ENCODE measurements at places on chromosomes 16 and 17. TPM values are rescaled to one million over a fixed set of nuclear protein-coding genes. Genes with fewer than 3 reads are reported as not detected.

Gene SYCE1L
- 7.4 TPM for total RNA-seq

Gene SAMD14
- 4.9 TPM for total RNA-seq

Gene LUC7L
- total RNA-seq: 72.1 TPM

Gene KRTAP4-6
- not detected for total RNA-seq

Gene ACE
- total RNA-seq: 4.2 TPM

Gene KRT14
- not detected for total RNA-seq

Gene ZNF423
- total RNA-seq: 9.0 TPM

GRCh38 chr16:27811881-27812280 is 251.6 kb downstream of the GSG1L start:
- no peak for DNase-seq
- H3K36me3 ChIP-seq: no peaks in the 10 kb centered on the region
- H3K4me3 ChIP-seq: no peak overlapping the region

GRCh38 chr17:82419540-82419939 is 1.2 kb upstream of the OGFOD3 start:
- no peak for DNase-seq
- peaks cover 8% of the 10 kb centered on the region for H3K4me1 ChIP-seq
- no peaks in the 10 kb centered on the region for H3K36me3 ChIP-seq
- no peak overlapping the region for H3K27ac ChIP-seq

- H3K36me3 ChIP-seq: no peaks in the 10 kb centered on the region
- DNase-seq: no peak
- no peaks in the 10 kb centered on the region for H3K27me3 ChIP-seq
- H3K4me3 ChIP-seq: no peak overlapping the region
- no peaks in the 10 kb centered on the region for H3K4me1 ChIP-seq
Observed at GRCh38 chr17:13806092-13806491, 204.4 kb upstream of the HS3ST3A1 start.

DNA sequence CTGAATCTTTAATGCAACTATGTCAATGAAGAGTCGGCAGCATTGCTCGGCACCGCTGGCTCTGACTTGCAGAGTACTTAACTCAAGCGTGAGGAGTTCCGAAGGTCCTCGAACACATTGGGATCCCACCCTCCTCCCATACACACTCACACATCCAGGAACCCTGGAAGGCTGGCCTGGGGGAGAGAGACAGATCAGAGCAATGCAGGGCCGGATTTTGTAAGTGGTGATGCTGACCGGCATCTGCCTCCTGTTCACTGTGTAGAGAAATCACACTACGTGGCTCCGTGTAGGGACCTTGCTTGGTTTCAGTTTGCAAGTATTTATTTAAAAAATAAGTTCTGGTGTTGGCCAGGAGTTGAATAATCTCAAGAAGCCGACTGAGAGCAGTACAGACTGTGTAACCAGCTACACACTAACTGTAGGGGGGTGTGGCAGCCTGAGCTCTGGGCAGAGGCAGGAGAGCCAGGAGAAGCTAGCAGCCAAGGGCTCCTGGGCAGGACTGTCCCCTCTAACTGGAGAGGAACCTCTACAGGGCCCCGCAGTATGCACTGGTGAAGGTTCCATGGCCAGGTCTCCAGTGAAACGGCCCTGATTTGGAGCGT is 190.2 kb upstream of the TNRC6C start:
- H3K4me3 ChIP-seq: no peak overlapping the region
- no peaks in the 10 kb centered on the region for H3K36me3 ChIP-seq
- H3K4me1 ChIP-seq: no peaks in the 10 kb centered on the region
- H3K27me3 ChIP-seq: no peaks in the 10 kb centered on the region

DNA sequence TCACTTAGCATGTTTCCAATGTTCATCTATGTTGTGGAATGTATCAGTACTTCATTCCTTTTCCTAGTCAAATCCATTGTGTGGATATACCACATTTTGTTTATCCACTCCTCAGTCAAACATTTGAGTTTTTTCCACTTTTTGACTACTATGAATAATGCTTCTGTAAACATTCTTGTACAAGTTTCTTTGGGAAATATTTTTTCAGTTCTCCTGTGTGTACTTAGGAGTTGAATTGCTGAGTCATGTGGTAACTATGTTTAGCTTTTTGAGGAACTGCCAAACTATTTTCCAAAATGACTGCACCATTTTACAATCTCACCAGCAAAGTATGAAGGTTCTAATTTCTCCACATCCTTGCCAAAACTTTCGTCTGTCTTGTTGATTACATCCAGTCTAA is 223.7 kb upstream of the AXIN2 start:
- H3K4me3 ChIP-seq: no peak overlapping the region
- peaks cover 2% of the 10 kb centered on the region for H3K4me1 ChIP-seq
- no peaks in the 10 kb centered on the region for H3K36me3 ChIP-seq
- no peak for DNase-seq
- H3K27me3 ChIP-seq: no peaks in the 10 kb centered on the region

- no peak for DNase-seq
- H3K27ac ChIP-seq: no peak overlapping the region
- peaks cover 7% of the 10 kb centered on the region for H3K4me1 ChIP-seq
- H3K36me3 ChIP-seq: no peaks in the 10 kb centered on the region
Observed at GRCh38 chr16:69845181-69845580, 83.0 kb downstream of the WWP2 start.

DNA sequence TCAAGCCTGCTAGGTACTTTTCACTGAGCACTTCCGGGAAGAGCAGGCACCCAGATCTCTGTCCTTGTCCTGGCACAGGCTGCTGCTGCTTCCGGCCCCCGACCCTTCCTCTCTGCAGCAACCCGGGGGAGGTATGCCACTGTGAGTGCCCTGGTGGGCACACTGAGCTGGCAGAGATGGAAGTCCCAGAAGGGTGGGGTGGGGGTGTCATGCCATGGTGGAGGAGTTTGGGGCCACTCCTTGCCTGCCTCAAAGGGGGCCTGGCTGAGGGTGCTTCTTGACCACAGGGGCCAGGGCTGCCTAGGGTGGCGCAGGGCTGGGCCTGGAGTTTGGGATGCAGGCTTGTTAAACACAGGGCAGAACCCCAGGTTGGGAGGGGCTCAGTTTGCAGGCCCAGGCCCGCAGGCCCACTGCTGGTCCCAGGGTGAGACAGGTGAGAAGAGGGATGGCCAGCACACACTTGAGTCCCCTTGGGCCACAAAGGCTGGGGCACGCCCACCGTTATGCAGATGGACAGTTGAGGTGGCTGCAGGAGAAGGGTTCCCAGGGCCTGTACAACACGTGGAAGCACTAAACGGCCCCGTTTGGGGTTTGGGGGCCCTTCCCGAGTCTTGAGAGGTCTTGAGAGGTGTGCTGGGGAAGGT is 8.7 kb downstream of the TMEM235 start:
- H3K27me3 ChIP-seq: no peaks in the 10 kb centered on the region
- H3K4me3 ChIP-seq: no peak overlapping the region
- H3K36me3 ChIP-seq: no peaks in the 10 kb centered on the region
- peaks cover 7% of the 10 kb centered on the region for H3K4me1 ChIP-seq

GRCh38 chr16:86554599-86554916 is 477 bp downstream of the MTHFSD start:
- H3K36me3 ChIP-seq: no peaks in the 10 kb centered on the region
- H3K4me1 ChIP-seq: peaks cover 7% of the 10 kb centered on the region
- no peaks in the 10 kb centered on the region for H3K27me3 ChIP-seq
- peak overlapping the region; percentile 94 for H3K27ac ChIP-seq
- no peak for DNase-seq

DNA sequence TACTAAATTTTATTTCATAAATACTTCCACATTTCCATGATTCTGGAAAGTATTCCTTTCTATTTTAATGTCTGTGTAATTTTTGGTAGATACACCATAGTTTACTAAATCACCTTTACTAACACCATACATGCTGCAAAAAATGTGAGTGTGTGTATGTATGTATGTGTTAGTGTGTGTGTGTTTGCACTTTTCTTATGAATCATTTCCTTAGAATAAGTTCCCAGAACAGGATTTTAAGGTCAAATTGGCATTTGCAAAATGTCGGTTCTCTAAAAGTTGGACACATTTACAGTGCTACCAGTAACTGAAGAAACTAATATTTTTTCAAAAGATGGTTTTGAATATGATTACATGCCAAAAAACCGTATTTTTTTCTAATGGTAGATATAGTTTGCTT is 137.1 kb downstream of the CYB561 start:
- H3K4me1 ChIP-seq: no peaks in the 10 kb centered on the region
- no peaks in the 10 kb centered on the region for H3K27me3 ChIP-seq
- no peak overlapping the region for H3K4me3 ChIP-seq
- no peak for DNase-seq
- no peaks in the 10 kb centered on the region for H3K36me3 ChIP-seq

- no peak for DNase-seq
- H3K36me3 ChIP-seq: no peaks in the 10 kb centered on the region
- H3K4me3 ChIP-seq: no peak overlapping the region
- H3K27ac ChIP-seq: no peak overlapping the region
- no peaks in the 10 kb centered on the region for H3K4me1 ChIP-seq
Observed at GRCh38 chr17:79356839-79357447, 253.9 kb downstream of the RBFOX3 start.

DNA sequence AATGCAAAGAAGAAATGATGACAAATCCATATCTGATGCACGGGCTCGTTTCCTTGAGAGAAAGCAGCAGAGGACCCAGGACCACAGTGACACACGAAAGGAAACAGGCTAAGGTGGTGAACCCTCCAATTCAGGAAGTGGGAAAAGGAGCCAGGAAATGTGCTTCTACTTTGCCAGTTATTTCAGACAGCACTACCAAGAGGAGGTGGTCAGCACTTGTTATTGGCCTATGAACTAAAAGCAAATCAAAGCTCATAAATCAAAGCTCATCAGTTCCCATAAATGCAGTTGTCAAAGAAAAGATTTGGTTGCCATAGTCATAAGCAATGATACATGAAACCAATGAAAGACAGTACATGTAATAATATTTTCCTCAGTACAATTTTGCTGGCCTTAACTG is 12.6 kb upstream of the CLTC start:
- no peak overlapping the region for H3K27ac ChIP-seq
- no peaks in the 10 kb centered on the region for H3K4me1 ChIP-seq
- H3K36me3 ChIP-seq: no peaks in the 10 kb centered on the region
- no peak overlapping the region for H3K4me3 ChIP-seq

DNA sequence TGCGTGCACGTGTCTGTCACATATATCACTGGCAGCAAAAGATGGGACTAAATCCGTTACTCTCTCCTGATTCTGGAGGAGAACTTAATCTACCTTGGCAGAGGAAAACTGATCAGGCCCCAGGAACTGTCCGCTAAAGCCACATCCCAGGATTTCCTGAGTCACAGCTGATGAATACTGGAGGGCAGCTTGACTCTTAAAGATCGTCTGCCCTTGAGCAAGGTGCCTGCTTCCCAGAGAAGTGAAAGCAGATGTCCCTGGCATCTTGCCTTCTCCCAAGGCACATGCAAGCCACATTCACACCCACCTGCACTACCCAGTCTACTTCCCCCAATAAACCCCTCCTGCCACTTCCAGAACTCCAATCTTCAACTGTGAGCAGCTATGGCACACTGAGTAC is 99.8 kb downstream of the CPPED1 start:
- H3K4me1 ChIP-seq: no peaks in the 10 kb centered on the region
- H3K27ac ChIP-seq: no peak overlapping the region
- no peaks in the 10 kb centered on the region for H3K36me3 ChIP-seq
- no peak overlapping the region for H3K4me3 ChIP-seq
- no peak for DNase-seq
- H3K27me3 ChIP-seq: no peaks in the 10 kb centered on the region

DNA sequence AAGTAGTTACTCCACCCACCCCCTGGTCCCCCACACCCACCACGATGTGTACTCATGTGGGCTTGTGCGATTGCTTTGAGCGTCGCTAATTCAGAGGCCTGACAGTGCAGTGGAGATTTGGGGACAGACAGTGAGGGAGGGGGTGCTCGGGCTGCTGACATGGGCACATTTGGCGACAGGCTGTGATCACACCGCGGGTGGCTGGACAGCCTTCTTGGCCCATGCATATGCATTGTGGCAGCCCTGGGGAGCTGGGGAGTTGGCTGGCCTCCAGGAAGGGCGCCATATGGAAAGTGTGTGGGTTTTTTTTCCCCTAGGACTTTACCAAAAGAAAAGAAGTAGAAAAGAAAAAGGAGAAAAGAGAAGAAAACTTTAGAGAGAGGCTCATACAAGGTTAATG is 275.5 kb upstream of the N4BP1 start:
- H3K36me3 ChIP-seq: no peaks in the 10 kb centered on the region
- H3K27ac ChIP-seq: no peak overlapping the region
- DNase-seq: no peak
- no peaks in the 10 kb centered on the region for H3K4me1 ChIP-seq
- no peaks in the 10 kb centered on the region for H3K27me3 ChIP-seq

DNA sequence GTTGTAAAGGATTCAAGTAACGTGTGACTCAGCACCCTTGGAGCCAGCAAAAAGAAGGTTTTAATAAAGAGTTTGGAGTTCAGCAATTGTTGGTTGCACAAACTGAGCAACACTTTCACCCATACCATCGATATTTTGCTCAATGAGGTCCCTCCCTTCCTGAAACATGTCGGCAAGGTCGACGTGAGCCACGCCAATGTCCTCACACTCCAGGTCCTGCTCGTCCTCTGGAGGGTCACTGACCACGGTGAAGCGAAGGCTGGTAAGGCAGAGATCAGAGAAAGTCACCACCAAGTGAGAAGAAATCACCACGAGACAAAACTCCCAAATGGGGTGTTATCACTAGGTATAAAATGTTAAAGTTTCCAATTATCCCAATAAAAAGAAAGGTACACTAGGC is 98.3 kb downstream of the RPGRIP1L start:
- no peaks in the 10 kb centered on the region for H3K4me1 ChIP-seq
- no peak overlapping the region for H3K27ac ChIP-seq
- no peaks in the 10 kb centered on the region for H3K27me3 ChIP-seq
- no peak overlapping the region for H3K4me3 ChIP-seq
- no peak for DNase-seq

- no peaks in the 10 kb centered on the region for H3K27me3 ChIP-seq
- peak within 1 kb of the TSS; percentile 2 for H3K4me3 ChIP-seq
- no peak for DNase-seq
- no peaks in the 10 kb centered on the region for H3K4me1 ChIP-seq
- H3K36me3 ChIP-seq: no peaks in the 10 kb centered on the region
Observed at GRCh38 chr16:275786-276232, at the start of gene RGS11. Gene RGS11 (minus strand): TSS chr16:275944. CDS start chr16:275911, 33 bp downstream.

GRCh38 chr16:3654249-3654991 is at the start of gene DNASE1:
Gene DNASE1 (plus strand): TSS chr16:3654691. CDS start chr16:3655374, 683 bp downstream.
- no peak within 1 kb of the TSS for H3K27ac ChIP-seq
- no peaks in the 10 kb centered on the region for H3K27me3 ChIP-seq
- H3K4me1 ChIP-seq: peaks cover 1% of the 10 kb centered on the region
- H3K4me3 ChIP-seq: no peak within 1 kb of the TSS
- H3K36me3 ChIP-seq: no peaks in the 10 kb centered on the region

DNA sequence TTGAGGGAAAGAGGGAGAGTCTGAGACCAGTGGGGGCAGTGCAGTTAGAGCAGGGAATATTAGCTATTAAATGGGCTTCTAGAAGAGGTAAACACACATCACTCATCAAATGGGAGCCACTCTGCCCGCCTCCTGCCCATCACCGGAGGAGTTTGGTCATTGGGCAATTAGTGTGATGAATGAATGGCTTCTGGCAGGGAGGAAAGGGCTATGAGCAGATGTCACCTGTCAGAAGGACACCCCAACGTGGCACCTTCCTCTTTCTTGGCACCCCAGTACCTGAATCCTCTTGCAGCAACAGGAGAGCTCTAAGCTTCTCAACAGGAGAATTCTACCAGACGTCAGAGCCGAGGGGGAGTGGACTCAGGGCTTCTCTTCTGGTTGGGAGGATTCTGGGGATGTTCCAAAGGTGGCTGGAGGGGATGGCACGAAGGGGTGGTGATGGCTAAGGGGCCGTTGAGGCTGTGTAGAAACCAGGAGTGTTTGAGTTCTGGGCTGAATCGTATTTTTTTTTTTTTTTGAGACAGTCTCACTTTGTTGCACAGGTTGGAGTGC is 11.0 kb downstream of the C1QTNF1 start:
- no peaks in the 10 kb centered on the region for H3K36me3 ChIP-seq
- H3K27ac ChIP-seq: no peak overlapping the region
- no peaks in the 10 kb centered on the region for H3K27me3 ChIP-seq
- H3K4me1 ChIP-seq: peaks cover 8% of the 10 kb centered on the region
- DNase-seq: no peak
- no peak overlapping the region for H3K4me3 ChIP-seq
